ENCODE measurements at places on chromosomes 2 and 18. TPM values are rescaled to one million over a fixed set of nuclear protein-coding genes. Genes with fewer than 3 reads are reported as not detected.

Gene VRK2
- total RNA-seq: 34.7 TPM

Gene NT5C1B
- not detected for total RNA-seq

Gene LRATD1
- not detected for total RNA-seq

Gene ZNF892
- total RNA-seq: 0.42 TPM

Gene UGT1A5
- total RNA-seq: not detected

Gene RIT2
- not detected for total RNA-seq

Gene MARCHF4
- total RNA-seq: 64.6 TPM

Gene ABCG8
- total RNA-seq: not detected

Gene FHL2
- 79.7 TPM for total RNA-seq

Gene ELOA2
- not detected for total RNA-seq

Gene SLC40A1
- 4.2 TPM for total RNA-seq

Gene SLC19A3
- 3.1 TPM for total RNA-seq

Gene MPP4
- not detected for total RNA-seq

Gene MCFD2
- 107 TPM for total RNA-seq

Gene GLI2
- 26.5 TPM for total RNA-seq

Gene ATP6V1B1
- 0.32 TPM for total RNA-seq
